MCF 10A (cell line): ENCODE measurements at places on chromosomes 2 and 18. TPM values are rescaled to one million over a fixed set of nuclear protein-coding genes. Genes with fewer than 3 reads are reported as not detected.

DNA sequence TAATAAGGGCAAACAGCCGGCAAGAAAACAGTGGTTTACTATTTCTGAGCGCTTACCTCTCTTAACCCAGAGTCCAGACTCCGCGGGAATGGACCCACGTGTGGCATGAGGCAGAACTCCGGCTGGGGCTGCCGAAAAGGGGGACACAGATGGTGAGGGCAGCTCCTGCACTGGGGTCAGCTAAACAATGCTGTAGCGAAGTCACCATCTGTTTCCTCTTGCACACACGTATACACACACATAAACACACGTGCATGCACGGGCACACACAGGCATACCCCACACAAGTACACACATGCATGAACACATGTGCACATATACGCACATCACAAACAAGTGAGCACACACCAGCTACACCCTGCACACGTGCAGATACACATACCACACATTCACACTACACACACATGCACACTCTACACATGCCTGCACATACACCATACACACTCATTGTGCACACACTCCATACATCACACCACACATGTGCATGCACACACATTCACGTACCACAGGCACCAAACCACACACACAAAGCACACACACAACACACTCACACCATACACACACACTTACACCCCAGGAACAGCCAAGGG is 105.9 kb upstream of the ID2 start:
- H3K36me3 ChIP-seq = no peaks in the 10 kb centered on the region
- no peaks in the 10 kb centered on the region for H3K4me1 ChIP-seq
- no peak for DNase-seq
- no peak overlapping the region for H3K4me3 ChIP-seq
- H3K27me3 ChIP-seq = no peaks in the 10 kb centered on the region

- DNase-seq = no peak
- no peaks in the 10 kb centered on the region for H3K4me1 ChIP-seq
- no peaks in the 10 kb centered on the region for H3K27me3 ChIP-seq
- peaks cover 58% of the 10 kb centered on the region for H3K36me3 ChIP-seq
These were observed 161.3 kb downstream of the DNER start for GRCh38 chr2:229553091-229553490.

Gene TLX2
- total RNA-seq = not detected in 2 replicates

DNA sequence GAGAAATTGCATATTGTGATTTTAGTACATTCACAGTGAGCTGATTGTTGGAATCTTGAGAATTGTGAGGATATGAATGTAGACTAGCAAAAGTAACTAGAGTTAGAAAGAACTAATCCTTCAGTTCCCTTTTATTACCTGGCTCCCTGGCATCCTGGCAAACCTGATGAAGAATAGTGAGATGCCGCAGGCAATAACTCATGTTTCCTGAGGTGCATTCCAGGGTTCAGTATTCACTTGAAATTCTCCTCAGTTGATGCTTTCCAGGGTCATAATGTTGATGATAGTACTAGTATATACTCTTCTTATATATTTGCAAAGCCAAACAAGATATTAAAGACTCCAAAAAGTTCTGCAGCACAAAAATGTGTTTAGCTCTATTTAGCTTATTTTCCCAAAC is 432.1 kb upstream of the CELF4 start:
- peaks cover 8% of the 10 kb centered on the region for H3K27me3 ChIP-seq
- H3K4me1 ChIP-seq = no peaks in the 10 kb centered on the region
- no peak overlapping the region for H3K27ac ChIP-seq
- H3K36me3 ChIP-seq = no peaks in the 10 kb centered on the region
- DNase-seq = no peak

GRCh38 chr2:37721201-37721560 is 49.7 kb upstream of the CDC42EP3 start:
- peak overlapping the region; percentile 40 for H3K27ac ChIP-seq
- H3K4me3 ChIP-seq = no peak overlapping the region
- H3K36me3 ChIP-seq = no peaks in the 10 kb centered on the region
- peaks cover 5% of the 10 kb centered on the region for H3K4me1 ChIP-seq

GRCh38 chr2:23204685-23205242 is 180.2 kb upstream of the KLHL29 start:
- H3K4me3 ChIP-seq = no peak overlapping the region
- no peaks in the 10 kb centered on the region for H3K36me3 ChIP-seq
- no peak for DNase-seq
- no peak overlapping the region for H3K27ac ChIP-seq
